Activated T-cell treated with anti-CD3 and anti-CD28 coated beads, Interleukin-2, amount 50 U/mL, for 1 hour (primary cell): ENCODE measurements at places on chromosomes 3 and 15.

- no peak for DNase-seq
Observed at GRCh38 chr3:189630767-189631372, 319 bp upstream of the TP63 start.

DNA sequence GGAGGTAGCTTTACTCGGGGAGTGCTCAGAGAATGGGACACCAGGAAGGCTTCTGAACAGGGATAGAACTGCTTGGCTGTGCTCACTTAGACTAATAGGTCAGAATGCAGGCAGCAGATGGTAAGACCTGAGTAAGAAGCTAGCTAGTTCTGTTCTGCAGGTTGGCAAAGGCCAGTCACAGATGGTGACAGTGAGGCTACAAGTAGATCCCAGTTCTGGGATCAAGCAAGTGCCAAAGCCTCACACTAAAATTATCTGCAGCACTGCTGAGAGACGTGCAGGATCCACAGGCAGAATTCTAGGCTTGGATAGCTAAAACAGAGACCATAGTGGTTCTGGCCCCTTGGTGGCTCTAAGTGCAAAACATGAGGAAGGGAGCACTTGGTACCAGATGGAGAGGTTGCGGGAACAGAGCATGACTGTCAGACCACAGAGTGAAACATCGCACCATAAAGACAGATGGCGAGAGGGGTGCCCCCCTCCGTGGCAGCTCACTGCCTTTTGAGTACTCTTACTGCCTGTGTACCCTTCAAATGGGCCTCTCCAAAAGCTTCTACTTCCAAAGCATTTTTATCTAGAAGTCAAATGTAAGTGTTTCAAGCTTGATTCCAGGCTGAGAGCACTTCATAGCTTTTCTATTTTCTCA is 3.6 kb upstream of the GLCE start:
- no peak for DNase-seq

DNA sequence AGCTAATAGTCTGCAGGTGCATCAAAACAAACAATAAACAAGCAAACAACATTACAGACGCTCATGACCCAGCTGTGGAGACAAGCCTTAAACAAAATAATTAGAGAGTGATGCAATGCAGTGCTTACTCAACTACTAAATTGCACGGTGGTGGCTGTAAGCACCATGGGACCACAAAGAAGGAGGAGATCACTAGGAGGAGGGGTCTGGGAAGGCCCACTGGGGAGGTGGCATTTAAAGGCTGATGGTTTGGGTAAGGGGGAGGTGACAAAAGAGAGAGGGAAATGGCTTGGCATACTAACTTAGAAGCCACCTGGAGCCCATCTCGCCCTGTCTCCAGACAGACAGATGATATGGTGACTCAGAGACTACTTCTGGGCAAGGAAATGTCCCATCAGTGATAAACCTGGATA is 516.7 kb downstream of the FOXP1 start:
- peak; percentile 52 for DNase-seq

DNA sequence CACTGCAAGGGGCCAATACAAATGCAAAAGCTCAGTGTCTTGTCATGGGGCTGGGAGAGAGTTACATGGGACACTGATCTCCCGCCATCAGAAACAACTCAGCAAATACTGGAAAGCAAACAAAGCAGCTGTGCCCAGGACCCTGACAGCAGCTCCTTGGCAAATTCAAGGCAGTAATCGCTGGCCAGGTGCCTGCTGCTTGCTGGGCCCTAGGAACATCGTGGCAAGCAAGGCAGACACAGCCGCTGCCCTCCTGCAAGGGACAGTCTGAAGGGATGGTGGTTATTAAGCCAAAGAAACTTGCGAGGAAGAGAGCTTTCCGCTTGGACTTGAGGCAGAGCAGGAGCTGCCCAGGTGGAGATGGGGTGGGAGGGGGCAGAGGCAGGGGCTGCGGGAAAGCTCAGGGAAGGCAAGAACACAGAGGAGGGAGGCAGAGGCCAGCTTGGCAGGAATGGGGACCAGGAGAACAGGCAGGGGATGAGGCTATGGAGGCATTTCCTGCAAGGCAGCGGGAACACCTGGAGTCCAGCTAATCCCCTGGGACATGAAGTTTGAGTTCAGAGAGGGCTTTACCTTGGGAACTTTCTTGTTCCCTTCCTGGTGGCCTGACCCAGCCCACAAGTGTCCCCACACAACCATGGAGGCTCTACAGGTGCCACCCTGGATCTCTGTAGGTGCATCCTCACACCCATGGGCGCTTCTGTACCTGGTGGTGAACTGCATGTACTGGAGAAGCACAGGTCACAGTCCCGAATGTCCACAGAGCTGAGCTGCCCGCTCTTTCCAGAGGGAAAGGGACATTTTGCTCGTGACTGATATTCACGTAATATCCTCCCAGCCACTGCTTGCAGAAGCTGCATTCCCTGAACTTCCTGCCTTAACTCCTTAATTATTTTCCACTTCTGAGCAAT is 78.7 kb upstream of the ATP2B2 start:
- no peak for DNase-seq

DNA sequence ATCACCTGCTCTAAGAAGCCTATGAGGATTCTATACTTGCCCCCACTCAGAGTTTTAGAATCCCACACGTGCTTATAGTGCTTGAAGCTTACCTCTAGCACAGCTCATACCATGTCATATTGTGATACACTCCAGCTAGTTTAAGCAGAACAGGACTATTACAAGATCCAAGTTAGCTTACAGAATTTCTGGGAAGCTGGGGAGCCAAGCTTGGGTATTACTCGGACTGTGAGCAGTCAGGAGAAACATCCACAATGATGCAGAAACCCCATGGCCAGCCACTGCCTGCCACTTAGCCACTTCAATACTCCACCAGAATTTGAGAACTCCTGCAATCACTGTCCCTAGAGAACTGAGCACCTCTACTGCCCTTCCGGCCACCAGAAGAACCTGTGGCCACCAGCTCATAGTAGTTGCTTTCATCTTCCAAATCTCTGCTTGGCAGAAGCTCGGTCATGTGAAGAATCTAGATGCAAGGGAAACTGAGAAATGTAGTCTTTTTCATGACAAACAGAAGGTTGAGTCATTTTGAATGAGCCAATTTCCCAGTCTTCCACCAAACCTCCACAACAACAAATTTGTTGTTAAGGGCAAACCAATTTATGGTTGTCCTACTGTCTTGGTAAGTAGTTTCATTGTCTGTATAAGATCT is 27.7 kb upstream of the SSR3 start:
- DNase-seq, result no peak

DNA sequence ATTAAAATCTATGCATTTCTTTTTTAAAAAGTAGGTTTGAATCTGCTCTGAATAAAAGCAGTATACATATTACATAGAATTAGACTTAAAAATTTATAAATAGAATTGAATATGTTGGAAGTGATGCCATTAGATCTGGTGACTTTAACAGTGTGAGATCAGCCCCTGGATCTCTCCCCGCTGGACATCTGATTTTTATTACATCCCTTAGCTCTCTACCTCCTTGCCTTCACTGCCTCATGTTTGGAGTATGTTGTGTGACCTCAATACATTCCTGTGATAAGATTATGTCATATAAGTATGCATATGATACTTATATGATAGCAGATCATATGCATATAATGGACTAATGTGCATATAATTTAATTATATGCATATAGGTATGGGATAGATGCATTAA is 643.4 kb upstream of the NR2F2 start:
- no peak for DNase-seq

DNA sequence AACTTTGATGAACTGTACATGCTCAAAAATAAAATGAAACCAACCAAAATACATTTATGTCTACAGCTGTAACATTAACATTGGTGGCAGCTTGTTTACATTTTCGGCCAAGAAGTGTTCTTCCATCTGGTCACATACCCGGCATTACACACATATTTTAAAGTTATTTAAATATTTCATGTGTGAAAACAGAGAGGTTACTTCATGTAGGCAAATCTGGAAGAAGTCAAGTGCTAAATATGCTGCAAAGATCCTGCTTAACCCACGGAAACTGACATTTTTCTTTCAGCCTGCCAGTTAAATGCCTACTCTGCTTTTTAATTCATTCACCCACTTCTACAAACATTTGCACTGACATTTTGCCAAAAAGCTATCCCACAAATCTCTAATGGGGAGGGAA is 69.7 kb downstream of the MB21D2 start:
- DNase-seq, result no peak

DNA sequence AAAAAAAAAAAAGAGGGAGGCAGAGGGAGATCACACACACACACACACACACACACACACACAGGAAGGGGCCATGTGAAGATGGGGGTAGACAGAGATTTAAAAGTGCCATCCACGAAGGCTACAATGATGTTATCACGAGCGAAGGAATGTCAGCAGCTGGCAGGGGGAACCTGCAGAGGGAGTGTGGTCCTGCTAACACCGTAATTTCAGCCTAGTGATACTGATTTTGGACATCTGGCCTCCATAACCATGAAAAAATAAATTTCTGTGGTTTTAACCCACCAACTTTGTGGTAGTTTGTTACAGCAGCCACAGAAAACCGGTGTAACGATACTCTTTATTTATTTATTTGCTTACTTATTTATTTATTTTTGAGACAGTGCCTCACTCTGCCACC is 76.0 kb downstream of the TMCO5A start:
- DNase-seq, result no peak

- DNase-seq, result no peak
Observed at GRCh38 chr3:105904678-105905284, 36.0 kb upstream of the CBLB start.

GRCh38 chr15:47696351-47696750 is 21.0 kb upstream of the SEMA6D start:
- no peak for DNase-seq

DNA sequence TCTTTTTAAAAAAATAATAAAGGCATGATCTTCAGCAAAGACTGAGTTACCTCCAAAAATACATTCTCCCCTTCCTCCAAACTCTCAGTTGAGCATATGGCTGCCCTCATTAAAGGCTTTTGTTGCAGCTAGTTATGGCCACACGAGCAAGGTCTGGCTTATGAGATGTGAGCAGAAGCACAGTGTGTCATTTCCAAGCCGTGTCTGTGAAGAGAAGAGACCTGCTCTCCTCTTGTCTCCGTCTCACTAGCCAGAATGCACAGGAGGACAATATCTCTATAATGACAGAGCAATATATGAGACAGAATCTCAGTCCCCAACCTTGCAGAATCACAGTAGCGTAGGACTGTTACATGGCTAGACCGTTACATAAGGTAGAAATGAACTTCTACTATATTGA is 152.3 kb downstream of the MAGI1 start:
- no peak for DNase-seq

- DNase-seq, result no peak
Observed at GRCh38 chr15:29276366-29276765, 6.7 kb upstream of the NSMCE3 start.

DNA sequence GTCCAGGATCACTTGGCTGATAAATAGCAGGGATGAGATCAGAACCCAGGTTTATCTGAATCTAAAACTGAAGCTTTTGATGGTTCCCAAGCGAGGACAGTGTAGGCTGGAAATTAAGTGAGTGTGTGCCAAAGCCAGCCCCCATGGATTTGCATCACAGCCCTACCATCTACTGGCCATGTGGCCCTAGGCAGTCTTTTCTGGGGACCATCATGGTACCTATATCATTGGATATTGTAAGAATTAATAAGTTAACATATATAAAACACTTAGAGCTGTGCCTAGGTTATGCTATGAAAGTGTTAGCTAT is 32.8 kb upstream of the SSR3 start:
- DNase-seq, result no peak

- no peak for DNase-seq
Observed at GRCh38 chr3:174884776-174885568, 25.8 kb downstream of the NAALADL2 start.

GRCh38 chr3:51708216-51708845 is 1.5 kb downstream of the GRM2 start:
- DNase-seq, result no peak

DNA sequence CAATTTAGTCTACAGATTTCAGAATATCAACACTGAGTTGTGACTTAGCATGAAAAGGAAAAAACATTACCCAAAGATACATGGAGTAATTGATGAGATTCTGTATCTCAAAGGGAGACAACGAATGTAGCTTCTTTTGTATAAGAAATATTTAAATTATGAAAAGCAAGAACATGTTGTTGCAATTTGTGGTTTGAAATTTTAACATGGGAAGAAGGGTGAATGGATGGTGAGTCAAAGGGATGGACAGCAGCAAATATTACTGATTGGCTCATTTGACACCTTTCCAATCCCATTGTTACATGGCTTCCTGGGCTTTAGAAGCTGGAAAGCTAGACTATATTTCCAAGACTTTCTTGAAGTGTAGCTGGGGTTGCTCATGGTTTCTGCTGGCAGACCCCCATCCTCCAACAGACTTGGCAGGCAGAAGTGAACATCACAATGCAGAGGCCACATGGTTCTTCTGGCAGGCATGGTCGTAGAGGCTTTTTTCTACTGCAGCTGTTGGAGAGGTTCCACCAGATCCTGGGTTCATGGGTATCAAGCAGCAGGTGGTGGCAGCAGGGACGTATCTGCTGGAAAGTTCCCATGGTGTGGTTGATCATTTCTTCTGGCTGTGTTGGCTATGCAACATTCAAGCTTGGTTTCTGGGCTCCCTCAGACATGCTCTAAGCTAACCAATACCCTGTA is 47.2 kb upstream of the KPNA4 start:
- no peak for DNase-seq

DNA sequence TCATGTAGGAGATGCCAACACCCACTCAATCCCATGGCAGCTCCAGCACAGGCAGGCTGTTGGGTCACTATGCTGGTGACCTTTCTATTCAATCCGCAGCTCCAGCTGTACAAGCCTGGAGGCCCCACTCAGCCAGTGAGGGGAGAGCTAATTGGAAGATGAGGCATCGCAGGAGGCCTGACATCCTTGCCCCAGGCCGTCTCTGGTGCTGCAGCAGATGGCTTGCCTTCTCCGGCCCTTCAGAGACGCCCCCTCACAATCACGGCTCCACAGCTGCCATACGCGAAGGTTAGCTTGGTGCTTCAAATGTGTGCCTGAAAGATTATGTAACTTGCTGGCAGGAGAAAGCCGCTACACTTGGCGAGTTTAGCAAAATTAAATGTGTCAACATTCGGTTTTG is 104.2 kb upstream of the CLSTN2 start:
- DNase-seq, result no peak

DNA sequence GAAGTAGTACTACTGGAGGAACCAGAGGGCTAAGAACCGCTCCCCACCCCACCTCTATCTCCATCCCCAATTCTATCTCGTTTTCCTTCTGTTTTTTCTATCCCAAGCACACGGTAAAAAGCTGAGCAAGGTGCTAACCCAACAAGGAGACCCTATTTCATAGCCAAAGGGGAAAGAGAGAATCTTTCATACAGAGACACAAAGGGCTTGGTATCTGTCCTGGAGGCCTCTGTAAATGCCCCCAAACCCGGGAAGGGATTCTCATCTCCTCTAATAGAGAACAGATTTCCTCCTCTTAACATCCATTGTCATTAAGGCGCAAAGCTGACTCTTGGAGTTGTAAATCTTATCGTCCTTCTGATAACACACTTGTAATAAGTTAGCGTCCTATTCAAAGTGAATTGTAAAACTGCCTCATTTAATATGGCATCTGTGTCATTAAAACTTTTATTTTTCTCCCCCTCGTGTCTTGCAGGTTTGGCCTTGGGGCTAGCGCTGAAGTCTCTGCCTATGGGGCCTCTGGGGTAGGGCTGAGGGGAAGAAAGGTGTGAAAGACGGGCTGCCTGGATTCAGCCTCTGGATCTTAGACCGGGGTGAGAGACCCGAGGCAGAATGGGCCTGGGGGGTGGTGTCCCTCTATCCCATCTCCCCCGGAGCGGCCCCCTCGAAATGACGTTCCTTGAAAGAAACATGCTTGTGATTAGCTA is 12.1 kb downstream of the NR2F2 start:
- no peak for DNase-seq
